ENCODE measurements at places on chromosomes 2 and 18. TPM values are rescaled to one million over a fixed set of nuclear protein-coding genes. Genes with fewer than 3 reads are reported as not detected.

DNA sequence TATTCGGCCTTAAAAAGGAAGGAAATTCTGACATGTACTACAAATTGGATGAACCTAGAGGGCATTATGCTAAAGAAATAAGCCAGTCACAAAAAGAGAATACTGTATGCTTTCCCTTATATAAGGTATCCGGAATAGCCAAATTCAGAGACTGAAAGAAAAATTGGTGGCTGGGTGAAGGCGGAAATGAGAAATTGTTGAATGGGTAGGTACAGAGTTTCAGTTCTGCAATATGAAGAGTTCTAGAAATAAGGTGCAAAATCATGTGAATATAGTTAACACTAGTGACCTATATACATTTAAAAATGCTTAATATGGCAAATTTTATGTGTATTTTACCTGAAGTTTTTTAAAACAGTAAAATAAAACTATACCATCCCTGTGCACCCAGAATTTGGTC lies 43.1 kb downstream of the RMP24 start:
- DNase-seq, result no peak

DNA sequence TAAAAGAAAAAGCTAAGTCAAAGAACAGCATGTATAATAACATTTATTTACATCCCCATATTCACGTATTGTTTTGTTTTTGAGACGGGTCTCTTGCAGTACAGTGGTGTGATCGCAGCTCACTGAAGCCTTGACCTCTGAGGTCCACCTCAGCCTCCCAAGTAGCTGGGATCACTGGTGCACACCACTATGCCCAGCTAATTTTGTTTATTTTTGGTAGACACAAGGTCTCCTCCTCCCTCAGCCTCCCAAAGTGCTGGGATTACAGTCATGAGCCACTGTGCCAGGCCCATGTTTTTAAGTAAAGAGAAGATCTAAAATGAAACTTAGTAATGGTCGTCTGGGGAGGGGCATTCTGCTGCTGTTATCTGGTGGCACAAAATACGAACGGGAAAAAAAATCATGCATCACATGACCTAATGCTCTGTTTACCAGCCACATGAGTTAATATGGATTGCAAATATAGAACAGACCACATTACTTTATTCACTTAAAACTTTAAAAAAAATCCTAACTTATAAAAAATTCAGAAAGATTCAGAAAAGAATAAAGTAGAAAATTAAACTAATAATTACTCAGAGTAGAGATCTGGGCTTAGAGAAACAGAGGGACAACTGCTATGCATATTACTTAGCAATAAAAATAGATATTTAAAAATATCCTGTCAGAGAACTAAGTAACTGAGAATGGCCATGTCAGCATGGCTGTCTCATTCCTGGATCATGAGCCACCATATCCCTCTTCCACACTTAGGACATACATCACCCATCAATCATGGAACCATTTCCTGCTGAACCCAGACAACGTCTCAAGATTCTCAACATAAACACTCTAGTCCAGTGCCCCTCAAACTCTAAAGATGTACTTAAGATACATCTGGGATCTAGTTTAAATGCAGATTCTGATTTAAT lies 7.3 kb downstream of the MMADHC start:
- DNase-seq, result no peak

- DNase-seq, result no peak
These were observed 187.6 kb downstream of the PTPRM start for GRCh38 chr18:7754725-7755181.

DNA sequence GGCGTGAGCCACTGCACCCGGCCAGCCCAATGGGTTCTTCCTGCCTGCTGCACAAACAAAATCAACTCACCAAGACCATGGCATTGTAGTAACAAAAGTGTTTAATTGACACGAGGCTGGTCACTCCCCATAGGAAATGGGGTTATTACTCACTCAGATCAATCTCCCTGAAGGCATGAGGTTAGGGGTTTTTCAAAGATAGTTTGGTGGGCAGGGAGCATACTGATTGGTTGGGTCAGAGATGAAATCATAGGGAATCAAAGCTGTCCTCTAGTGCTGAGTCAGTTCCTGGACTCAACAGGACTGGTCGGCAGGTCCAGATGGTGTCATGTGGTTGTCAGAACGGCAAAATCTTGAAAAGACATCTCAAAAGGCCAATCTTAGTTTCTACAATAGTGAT lies 122.1 kb downstream of the TMEM17 start:
- DNase-seq, result no peak

DNA sequence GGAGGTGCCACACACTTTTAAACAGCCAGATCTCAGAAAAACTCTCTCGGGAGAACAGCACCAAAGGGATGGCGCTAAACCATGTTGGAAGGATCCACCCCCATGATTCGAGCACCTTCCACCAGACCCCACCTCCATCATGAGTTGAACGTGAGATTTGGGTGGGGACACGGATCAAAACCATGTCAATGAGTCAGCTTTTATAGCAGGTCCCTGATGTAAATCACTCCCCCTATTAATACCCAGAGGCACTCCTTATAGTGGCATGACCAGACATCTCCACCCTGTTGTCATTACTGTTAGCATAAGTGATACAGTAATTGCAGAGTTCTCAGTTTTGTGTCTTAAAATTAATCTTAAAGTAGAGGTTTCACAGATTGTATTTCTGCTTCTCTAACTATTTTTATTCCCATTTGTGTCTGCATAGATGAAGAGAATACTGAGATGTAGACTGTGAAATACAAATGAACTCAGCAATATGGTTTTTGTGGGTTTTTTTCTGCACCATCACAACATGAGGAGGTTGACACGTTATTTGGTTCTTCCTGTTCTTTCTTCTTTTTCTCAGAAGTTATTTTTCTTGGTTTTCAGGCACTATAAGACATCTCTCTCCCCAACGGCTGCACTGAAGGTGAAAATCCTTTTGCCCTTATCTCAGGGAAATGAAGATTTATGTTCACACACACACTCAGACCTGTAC lies 218.2 kb downstream of the ARL4C start:
- no peak for DNase-seq

GRCh38 chr2:46802665-46803546 lies 112.7 kb downstream of the MCFD2 start:
- no peak for DNase-seq

GRCh38 chr2:96120991-96121390 lies 4.6 kb upstream of the ADRA2B start:
- no peak for DNase-seq

Gene ANKRD30B
- total RNA-seq, result not detected

DNA sequence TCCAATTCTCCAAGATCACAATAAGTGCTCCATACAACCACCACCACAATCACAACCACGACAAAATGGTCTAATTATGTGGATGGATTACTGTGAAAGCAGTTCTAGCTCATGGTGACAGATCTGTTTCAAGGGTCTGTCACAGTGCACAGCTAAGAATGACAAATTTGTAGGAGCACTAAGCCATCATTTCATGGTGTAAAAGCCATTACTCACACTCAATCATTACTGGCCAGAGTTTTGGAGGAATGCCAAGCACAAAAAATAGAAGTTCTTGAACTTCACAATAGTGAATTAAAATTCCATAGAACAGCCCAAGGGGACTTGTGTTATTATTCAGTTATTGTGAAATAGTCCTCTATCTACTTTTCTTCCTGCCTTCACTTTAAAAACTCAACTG lies 2.3 kb downstream of the CPS1 start:
- no peak for DNase-seq

- DNase-seq, result no peak
These were observed 82.4 kb downstream of the DTNB start for GRCh38 chr2:25590921-25591505.

Gene SPC25
- total RNA-seq, result 10.5 TPM

Gene CRYGC
- total RNA-seq, result not detected

Gene LIMS3
- total RNA-seq, result 4.2 TPM

GRCh38 chr2:37250869-37251740 lies 19.6 kb downstream of the NDUFAF7 start:
- DNase-seq, result no peak

Gene EFR3B
- 1.1 TPM for total RNA-seq

Gene OXER1
- 6.4 TPM for total RNA-seq

GRCh38 chr2:43441195-43441594 lies 154.6 kb downstream of the THADA start:
- no peak for DNase-seq

GRCh38 chr2:165810418-165810817 lies 16.4 kb upstream of the GALNT3 start:
- no peak for DNase-seq

Data from transverse colon (tissue), 4 donors.